ENCODE measurements at places on chromosomes 3 and 15. TPM values are rescaled to one million over a fixed set of nuclear protein-coding genes. Genes with fewer than 3 reads are reported as not detected.

The TMEM41A gene
- total RNA-seq = 18.9 TPM

The FSIP1 gene
- 0.51 TPM for total RNA-seq

The GABRA5 gene
- 109 TPM for total RNA-seq

The ZDHHC23 gene
- 3.8 TPM for total RNA-seq

The HAPLN3 gene
- 27.9 TPM for total RNA-seq

The ISLR2 gene
- total RNA-seq = 0.29 TPM

The BUB1B gene
- 25.2 TPM for total RNA-seq

The THSD4 gene
- 21.4 TPM for total RNA-seq

The KCNMB3 gene
- 1.3 TPM for total RNA-seq

The EXD1 gene
- total RNA-seq = not detected

The GPR27 gene
- total RNA-seq = 2.1 TPM

The DLL4 gene
- total RNA-seq = 0.35 TPM

The CSNK1G1 gene
- 16.7 TPM for total RNA-seq

The PPP2R3A gene
- total RNA-seq = 4.5 TPM

The COL8A1 gene
- total RNA-seq = not detected

The CHL1 gene
- total RNA-seq = not detected

The FGF12 gene
- total RNA-seq = 0.37 TPM

The CCNB2 gene
- 103 TPM for total RNA-seq

The SYNPR gene
- total RNA-seq = not detected

The KNG1 gene
- not detected for total RNA-seq

The PP2D1 gene
- total RNA-seq = not detected

The PRSS50 gene
- total RNA-seq = not detected

The IGSF10 gene
- 0.49 TPM for total RNA-seq

All from A549 treated with RU486 at 1 μM for 4 hours (cell line).